ENCODE measurements at places on chromosomes 5 and 9. TPM values are rescaled to one million over a fixed set of nuclear protein-coding genes. Genes with fewer than 3 reads are reported as not detected.

DNA sequence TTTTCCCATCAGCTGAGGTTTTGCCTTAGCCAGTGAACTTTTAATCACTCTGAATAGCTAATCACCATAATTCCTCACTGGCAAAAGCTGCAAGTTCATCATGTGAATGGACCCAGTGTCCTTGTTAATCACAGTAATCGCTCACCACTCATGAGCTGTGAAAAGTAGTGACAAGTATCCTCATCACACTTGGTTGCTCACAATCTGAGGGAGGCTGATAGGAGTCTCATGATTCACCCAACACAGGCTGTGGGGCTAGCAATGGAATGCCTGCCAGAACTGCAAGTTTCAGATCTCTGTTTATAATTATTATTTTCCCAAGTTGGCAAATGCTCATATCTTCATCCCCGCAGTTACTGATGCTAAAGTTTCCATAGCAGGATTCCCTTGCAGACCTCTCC lies 467.2 kb downstream of the KIF4B start:
- DNase-seq: no peak

DNA sequence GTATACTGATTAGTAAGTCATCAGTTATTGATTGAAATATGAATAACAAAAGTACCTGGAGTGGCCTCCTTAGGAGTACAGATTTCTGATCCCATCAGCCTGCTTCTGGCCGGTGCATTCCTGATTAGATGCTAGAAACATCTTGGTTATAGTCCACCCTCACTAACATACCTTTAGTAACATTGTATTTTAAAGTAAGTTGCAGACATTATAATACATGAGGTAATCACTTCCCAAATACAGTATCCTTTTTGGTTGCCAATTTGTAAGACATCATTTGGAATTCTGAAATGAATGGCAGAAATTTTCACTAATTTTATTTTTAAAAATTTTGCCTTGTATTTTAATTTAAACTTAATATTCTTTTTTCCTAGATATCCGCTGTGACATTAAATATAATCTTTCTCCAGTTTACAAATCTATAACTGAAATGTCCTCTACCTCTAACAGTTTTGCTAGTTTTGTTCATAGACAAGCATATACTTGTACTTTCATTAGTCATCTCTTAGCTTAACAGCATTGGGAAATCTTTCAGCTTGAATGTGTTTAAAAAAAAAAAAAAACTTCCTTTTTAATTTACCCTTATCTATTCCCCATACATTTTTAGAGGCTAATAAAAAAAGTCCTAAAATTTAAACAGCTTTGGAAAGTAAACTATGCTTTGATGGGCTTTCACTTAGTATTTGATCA lies 178.9 kb downstream of the XRCC4 start:
- DNase-seq: no peak

GRCh38 chr9:21813575-21814473 lies 11.4 kb downstream of the MTAP start:
- peak; percentile 62 for DNase-seq

DNA sequence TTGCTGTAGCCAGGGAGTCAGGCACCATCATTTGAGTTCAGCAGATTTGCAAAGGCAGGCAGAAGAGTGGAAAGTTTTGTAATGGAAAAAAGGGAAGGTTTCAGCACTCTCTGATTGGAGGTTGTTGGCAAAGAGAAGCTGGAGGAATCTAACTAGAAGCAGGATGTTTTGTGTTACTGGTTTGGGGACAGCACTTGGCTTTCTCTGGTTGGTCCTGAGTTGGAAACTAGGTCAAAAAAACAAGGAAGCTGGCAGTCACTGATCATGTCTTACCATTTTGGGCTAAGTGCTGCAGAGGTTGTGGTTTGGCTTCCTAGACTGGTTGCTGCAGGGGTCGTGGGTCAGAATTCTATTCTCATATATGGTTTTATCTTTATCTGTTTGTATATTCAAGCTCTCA lies 189.8 kb downstream of the DRD1 start:
- no peak for DNase-seq

DNA sequence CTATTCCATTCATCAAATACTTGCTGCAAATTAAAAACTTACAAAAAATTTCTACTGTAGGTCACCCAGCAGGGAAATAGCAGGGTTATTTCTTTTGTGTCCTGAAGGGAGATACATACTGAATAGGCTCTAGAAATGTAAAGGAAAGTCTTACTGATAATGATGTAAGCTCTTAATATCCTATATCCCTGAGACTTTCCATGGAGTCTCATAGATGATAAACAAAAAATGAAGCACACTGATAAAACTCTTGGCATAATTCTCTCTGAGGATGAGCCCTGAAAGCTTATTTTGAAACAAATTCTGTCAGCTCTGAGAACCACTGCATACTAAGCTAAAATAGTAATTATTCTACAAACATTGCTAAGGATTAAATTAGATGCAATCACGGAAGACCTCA lies 819.6 kb upstream of the PTPRD start:
- DNase-seq: no peak

DNA sequence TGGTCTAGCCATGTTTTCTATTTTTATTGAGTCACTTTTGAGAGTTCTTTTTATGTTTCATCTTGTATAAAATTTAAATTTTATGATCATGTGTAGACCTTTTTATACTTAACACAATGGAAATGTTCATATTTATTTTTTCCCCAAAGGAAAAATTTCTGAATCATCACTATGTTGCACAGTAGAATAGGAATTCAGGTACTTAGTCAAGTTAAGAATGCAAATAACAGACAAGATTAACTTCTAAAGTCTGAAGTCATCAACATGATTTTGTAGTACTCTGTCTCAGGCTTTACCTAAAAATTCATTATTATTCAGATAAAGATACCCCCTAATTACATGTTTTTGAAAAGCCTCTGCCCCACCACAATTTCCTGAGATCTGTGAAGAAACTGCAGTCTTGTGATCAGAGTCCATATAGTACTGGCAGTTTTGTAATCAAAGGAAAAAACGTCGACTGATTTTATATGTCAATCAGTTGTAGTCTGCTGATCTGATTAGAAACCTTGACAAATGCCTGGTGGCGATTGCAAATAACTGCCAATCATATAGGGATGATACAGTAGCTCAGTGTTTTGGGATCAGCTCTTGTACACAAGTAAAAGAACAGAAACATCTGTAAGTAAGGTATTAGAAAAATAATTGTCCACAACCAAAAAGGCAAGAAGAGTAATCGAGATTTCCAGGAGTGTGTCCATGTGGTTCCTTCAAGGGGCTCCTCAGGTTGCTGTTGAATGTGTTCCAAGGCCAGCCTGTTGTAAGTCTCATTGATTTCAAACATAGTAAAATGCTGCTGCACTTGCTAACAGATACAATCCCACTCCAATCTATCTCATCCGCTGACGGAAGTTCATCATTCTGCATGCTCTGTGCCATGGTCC lies 352.4 kb downstream of the ARRDC3 start:
- no peak for DNase-seq

- no peak for DNase-seq
Observed at GRCh38 chr5:57505272-57506200, 22.9 kb upstream of the ACTBL2 start.

DNA sequence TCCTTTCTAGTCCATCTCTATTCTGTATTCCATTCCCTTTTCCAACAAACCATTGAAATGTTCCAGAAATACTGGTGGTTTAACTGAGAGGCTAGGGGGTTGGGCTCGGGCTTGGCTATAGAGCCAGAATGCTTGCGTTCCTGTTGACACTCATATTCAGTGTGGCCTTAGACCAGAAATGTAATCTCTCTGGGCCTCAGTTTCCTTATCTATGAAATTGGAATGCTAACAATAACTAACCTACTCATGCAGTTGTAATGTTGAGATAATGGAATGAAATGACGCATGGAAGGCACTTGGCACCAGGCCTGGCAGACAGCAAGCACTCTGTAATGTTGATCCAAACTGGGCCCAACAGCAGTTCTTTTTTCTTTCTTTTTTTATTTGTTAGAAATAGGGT lies 26.8 kb downstream of the JADE2 start:
- DNase-seq: no peak

GRCh38 chr9:116088396-116088795 lies 65.2 kb upstream of the PAPPA start:
- DNase-seq: no peak

- no peak for DNase-seq
Observed at GRCh38 chr9:76912636-76913275, 6.8 kb upstream of the PRUNE2 start.

DNA sequence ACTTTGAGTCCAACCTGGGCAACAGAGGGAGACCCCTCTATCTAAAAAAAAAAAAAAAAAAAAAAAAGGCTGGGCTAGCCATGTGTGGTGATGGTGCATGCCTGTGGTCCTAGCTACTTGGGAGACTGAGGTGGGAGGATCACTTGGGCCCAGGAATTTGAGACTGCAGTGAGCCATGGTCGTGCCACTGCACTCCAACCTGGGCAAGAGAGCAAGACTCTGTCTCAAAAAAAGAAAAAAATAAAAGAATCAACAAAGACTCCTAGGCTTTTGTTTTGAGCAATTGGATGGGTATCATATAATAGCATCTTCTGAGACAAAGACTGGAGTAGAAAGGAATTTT lies 481.7 kb upstream of the PAPPA start:
- DNase-seq: no peak

- DNase-seq: no peak
Observed at GRCh38 chr5:57816108-57816507, 333.5 kb upstream of the ACTBL2 start.

GRCh38 chr5:148228392-148228984 lies 9.8 kb upstream of the MARCOL start:
- no peak for DNase-seq

Gene ZNF169
- 5.7 TPM for total RNA-seq

Gene PCDHGA3
- not detected for total RNA-seq

Gene MYOZ3
- 0.21 TPM for total RNA-seq

Gene FRMPD1
- total RNA-seq: not detected

Gene COL23A1
- total RNA-seq: not detected

Gene POLR3G
- total RNA-seq: 9.7 TPM

All from activated CD4-positive, alpha-beta memory T cell treated with anti-CD3 and anti-CD28 coated beads for 36 hours (primary cell).